Cardiac fibroblast (primary cell): ENCODE measurements at places on chromosomes 7 and 10.

GRCh38 chr7:13115157-13115772 lies 427.8 kb downstream of the ARL4A start:
- DNase-seq: peak; percentile 53

- peak; percentile 65 for DNase-seq
Measured at GRCh38 chr7:38932509-38933168, 23.6 kb upstream of the VPS41 start.

DNA sequence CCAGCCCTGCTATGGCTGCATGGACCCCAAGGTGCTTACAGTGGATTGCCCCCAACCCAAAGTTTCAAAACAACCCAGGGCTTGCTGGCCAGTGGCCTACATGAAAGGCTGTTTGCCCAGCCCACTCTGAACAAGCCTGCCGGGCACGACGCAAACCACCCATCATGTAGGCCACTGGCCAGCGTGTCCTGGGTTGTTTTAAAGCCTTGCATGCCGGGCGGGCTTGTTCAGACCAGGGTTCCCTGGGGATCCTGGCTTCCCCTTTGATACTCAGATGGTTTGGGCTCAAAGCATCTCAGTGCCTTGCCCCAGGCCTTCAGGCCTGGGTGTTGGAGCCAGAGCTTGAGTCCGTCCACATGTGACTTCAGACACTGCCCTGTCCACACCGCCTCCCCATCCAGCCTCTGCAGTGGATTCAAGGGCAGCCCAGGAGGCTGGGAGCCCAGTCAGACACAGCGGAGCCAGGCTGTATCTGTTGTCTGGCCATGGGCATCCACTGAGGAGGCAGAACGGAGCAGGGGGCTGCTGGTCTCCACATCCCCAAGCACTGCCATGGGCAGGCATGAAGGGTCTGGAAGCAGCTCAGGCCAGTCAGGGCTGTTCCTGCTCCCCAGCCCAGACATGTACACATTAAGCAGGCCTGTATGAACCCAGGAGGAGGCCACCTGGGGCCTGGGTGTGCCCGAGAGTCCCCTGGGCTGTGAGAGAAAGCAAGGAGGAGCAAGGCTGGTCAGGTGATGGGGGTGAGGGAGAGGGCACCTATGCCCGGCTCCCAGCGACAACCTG lies 4.0 kb upstream of the ADIRF start:
- DNase-seq: no peak

DNA sequence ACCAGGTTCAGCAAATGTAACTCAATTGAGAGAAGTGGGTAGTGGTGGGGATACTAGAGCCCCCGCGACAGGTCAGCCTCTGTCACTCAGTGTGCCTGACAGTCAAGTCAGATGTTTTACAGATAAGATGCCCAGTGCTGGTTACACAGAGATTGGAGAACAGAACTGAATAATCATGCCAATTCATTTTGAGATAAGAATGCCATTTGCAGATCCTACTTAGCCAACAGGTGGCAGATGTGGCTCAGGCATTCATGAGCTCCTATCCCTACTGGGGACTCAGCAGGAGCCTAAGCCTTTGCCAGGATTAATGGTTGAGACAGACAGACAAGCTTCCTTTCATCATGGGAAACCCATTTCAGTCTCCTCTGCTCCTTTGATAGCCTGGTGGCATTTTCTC lies 137.8 kb downstream of the MAPK8 start:
- peak; percentile 57 for DNase-seq

- no peak for DNase-seq
Measured at GRCh38 chr7:38217672-38218071, 39.6 kb downstream of the STARD3NL start.

DNA sequence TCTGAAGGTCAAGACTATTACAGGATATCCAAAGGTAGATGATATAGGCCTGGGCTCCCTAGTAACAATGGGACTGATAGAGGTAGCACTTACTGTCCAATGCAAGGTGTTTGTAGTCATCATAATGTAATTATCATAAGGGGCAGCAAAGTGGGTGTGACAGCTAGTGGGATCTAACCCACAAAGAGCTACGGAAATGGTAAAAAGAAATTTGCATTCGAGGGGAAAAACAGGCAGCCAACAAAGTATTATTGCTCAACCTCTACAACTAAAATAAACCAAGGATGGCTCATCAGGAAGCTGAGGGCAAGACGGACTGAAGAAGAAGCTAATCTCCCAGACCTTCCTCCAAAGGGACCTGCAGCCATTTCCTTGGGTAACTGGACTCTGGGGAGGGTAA lies 211.0 kb downstream of the WDR11 start:
- DNase-seq: no peak

- peak; percentile 90 for DNase-seq
Measured at GRCh38 chr7:151727579-151728285, 149.2 kb downstream of the PRKAG2 start.
